Body of pancreas (tissue), 4 donors: ENCODE measurements at places on chromosomes 6 and 20. TPM values are rescaled to one million over a fixed set of nuclear protein-coding genes. Genes with fewer than 3 reads are reported as not detected.
A peak's percentile ranks its signal among the peaks of the same experiment; 100 is the strongest.

The CUL9 gene
- total RNA-seq = 34.8 TPM

The HSPA1L gene
- total RNA-seq = 1.0 TPM

The RHAG gene
- not detected for total RNA-seq

- no peak for DNase-seq
Measured at GRCh38 chr6:23140871-23141270, 571.5 kb downstream of the HDGFL1 start.

- DNase-seq = no peak
Measured at GRCh38 chr6:79081663-79082062, 3.6 kb upstream of the PHIP start.

GRCh38 chr6:26019261-26019830, 56.7 kb downstream of the TRIM38 start:
- DNase-seq = peak; percentile 24

DNA sequence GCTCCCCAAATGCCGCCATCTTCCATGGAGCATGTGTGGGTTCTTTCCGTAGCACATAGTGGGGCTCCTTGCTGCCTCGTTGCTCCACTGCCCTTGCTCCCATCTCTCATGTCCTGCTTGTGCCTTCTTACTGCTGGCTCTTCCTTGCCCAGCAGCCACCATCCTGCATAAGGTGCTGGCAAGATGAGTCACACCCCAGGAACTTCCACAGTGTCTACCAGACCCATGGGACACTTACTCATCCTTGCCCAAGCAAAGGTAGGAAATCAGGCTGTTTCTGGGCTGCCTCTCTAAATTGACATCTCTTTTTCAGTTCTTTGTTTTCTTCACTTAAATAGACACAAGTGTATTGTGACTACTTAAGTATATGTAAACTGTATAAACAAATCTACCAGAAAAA, 39.4 kb upstream of the RGS17 start:
- DNase-seq = no peak

The COL9A3 gene
- total RNA-seq = 25.2 TPM

DNA sequence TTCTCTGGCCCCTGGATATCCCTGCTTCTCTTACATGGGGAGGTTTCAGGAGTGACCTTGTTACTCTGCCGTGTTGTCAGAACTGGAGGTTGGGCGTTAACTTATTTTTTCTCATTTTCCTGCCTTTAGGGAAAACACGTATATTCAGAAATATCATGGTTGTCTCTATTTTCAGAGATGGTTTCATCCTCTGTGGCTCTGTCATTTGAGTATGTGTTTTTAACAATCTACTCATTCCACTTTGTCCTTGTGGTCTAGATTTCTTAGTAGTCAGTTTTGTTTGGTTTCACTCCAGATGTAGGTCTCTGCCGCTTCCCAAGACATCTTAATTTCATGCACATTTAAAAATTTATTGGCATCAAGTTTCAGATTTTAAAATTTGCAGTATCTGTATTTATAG, 45.9 kb downstream of the KCNS1 start:
- DNase-seq = no peak

- DNase-seq = no peak
Measured at GRCh38 chr6:85795945-85796344, 153.3 kb upstream of the SYNCRIP start.

- no peak for DNase-seq
Measured at GRCh38 chr20:17334932-17335331, 108.1 kb downstream of the PCSK2 start.

DNA sequence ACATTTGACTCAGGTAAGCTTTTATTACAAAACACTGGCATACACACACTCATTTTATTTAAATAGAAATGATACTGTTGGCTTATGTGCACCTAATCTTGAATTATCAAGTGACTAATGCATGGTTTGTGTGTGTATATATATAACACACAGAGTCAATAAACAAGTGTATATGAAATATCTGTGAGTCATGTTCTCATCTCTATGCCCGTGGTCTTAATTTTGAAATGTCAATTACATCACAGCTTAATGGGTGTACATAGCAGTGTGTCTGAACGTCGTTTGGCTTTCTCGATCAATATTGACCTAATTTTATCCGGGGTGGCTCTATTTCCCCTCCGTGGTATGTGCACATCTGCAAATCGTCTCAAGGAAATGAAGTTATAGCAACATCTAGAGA, 104.0 kb upstream of the ZFP64 start:
- DNase-seq = no peak

DNA sequence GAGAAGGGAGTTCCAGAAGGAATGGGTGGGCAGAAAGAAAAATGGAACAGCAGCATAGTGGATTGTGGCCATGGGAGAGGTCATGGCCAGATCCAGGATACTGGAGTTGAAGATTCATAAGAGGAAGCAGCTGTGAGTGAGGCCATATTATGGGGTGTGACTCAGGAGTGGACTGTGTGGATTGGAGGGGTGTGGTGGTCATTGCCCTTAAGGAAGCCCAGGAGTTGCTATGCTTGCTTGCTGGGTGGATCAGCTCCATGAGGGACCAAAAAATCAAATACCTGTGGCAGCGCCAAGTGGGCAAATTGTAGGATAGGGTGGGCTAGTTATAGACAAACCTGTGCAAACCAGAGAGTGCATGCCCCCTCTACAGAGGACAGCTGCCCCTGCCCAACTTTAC, 18.3 kb downstream of the LRRC1 start:
- no peak for DNase-seq

- no peak for DNase-seq
Measured at GRCh38 chr20:31673943-31674463, 36.3 kb downstream of the COX4I2 start.

GRCh38 chr6:6946206-6947155, 161.3 kb upstream of the RREB1 start:
- DNase-seq = no peak

- DNase-seq = no peak
Measured at GRCh38 chr20:23212464-23212995, 126.4 kb upstream of the CD93 start.

GRCh38 chr6:31901415-31901952, 402 bp downstream of the ZBTB12 start:
- peak; percentile 75 for DNase-seq

GRCh38 chr6:32568561-32568960, 21.1 kb downstream of the HLA-DRB1 start:
- DNase-seq = no peak

DNA sequence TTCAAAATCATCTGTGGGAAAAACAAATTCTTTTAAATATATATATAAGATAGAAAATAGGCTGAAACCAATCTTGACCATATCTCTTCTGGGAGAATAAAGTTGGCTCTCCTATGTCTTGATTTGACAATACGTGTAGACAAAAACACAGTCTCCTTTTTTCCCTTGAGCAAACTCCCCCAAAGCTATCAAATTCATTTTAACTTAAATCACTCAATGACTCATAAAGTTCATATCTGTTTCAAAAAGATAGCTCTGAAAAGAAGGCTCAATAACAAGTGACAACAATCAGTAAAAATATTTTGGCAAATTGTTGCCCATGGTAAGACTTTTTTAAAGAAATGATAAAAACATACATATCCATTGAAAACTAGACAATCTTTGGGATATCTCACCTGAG, 236.0 kb upstream of the TENT5A start:
- no peak for DNase-seq

The PTCRA gene
- total RNA-seq = not detected

The CNR1 gene
- 2.6 TPM for total RNA-seq

The SGK2 gene
- total RNA-seq = 14.3 TPM

The OR2B6 gene
- total RNA-seq = not detected

The SH3BGRL2 gene
- total RNA-seq = 29.1 TPM

DNA sequence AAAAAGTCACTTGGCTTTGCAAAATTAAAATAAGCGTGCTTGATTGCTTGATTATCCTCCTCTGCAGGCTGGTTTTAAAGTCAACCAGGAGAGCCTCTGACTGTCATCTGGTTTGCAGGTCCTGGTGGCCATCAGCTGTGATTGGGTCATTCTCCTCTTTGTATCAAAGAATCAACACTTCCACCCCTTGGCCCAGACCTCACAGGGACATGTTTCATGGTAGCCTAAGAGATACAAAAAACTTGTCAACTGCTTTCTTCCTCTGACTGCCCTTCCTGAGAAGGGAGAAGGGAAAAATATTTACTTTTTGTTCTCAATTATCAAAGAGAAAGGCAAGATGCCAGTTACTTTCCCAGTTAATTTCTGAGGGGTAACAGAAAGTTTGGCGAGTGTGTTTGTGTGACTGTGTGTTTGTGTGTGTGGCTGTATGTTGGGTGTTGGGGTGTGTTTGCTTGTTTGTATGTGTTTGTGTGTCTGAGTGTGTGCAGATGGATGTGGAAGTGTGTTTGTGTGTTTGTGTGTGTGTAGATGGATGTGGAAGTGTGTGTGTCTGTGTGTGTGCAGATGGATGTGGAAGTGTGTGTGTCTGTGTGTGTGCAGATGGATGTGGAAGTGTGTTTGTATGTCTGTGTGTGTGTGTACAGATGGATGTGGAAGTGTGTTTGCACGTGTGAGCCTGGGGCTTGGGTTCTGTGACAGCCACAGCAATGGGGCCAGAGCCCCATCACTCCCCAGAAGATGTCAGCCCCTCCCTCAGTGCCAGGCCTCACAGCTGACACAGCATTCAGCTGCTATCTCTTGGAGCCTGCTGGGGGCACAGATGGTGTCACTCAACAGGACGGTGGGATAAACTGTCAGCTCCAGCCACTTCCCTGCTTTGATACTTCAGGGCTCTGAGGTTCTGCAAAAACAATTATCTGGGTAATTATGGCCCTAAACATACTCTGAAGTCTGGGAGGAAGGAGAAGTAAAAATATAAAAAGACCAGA, 98.6 kb upstream of the RNF24 start:
- DNase-seq = no peak

DNA sequence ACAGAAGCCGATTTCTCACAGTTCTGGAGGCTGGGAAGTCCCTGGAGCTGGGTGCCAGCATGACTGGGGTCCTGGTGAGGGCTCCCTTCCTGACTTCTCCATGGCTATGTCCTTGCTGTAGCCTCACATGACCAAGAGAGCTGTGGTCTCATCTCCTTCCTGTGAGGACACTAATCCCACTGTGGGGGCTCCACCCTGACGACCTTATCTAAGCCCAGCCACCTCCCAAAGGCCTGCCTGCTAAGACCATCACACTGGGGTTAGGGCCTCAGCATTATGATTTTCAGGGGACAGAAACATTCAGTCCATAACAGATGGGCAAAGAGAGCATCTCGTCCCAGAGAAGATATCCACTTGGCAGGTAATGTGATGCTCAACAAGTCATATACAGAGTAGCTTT, 16.8 kb downstream of the RPP40 start:
- DNase-seq = no peak

GRCh38 chr6:3409699-3410384, 47.0 kb downstream of the SLC22A23 start:
- DNase-seq = peak; percentile 73

DNA sequence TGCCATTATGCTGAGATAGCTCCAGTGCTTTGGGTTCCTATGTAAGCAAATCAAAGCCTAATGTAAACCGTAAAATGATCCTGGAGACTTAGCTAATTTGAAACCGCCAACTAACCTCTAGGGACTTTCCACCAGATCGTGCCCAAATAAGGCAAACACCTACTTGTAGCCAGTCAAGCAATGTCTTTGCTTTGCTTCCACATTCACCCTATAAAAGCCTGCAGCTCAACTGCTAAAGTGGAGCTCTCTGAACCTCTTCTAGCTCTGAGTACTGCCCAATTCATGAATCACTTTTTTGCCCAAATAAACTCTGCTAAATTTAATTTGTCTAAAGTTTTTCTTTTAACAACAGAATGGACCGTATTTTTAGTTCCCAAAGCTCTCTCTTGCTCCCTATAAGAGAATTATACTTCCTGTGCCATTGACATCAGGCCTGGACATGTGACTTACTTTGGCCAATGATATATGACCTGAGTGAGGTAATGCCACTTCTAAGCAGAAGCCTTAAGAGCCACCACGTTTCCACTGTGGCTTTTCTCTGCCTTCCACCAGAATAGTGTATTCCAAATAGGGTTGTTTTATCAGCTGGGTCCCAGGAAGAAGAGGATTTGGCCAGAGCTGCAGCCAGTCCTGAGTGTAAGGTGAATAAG, 34.8 kb upstream of the PSMF1 start:
- no peak for DNase-seq

GRCh38 chr6:81892891-81893290, 140.4 kb upstream of the TENT5A start:
- DNase-seq = no peak

The ATP6V1G2 gene
- not detected for total RNA-seq

The ZNF322 gene
- 6.6 TPM for total RNA-seq

The ZGPAT gene
- total RNA-seq = 53.1 TPM
